Activated CD4-positive, alpha-beta T cell treated with anti-CD3 and anti-CD28 coated beads for 36 hours (primary cell): ENCODE measurements at places on chromosomes 7 and 10. TPM values are rescaled to one million over a fixed set of nuclear protein-coding genes. Genes with fewer than 3 reads are reported as not detected.

DNA sequence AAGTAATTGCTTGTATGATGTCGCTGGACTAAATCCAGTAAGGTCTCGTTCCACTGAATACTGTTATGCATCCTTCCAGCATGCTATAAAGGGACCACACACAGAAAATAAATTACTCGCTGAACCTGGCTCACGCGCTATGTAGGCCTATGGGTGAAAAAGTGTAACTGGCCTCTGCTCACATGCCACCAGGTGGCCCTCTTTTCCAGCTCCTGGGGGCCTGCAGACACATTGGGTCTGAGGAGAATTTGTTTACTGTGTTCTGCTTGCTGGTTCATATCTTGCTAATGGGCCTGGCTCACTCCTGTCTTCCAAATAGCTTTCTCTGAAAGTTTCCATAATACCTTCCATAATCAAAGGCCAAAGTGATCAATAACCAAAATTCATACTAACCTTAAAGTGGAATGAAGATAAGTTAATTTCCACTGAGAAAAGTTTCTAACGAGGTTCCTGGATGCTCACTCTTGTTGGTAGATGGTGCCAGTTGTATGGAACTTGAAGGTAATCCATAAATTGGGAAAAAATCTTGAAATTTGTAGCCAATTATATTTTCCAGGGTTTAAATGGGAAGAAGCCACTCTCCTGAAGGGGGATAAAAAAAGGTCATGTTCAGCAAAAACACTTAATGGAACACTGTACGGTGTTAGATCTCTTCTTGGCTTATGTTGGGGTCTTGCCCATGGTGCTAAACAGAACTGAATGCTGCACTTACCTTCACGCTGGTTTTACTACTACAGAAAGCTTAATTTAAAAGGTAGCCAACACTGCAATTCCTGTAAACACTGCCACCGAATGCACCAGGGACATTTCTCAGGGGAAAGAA, 27.0 kb upstream of the ZPBP start:
- peak; percentile 66 for DNase-seq

DNA sequence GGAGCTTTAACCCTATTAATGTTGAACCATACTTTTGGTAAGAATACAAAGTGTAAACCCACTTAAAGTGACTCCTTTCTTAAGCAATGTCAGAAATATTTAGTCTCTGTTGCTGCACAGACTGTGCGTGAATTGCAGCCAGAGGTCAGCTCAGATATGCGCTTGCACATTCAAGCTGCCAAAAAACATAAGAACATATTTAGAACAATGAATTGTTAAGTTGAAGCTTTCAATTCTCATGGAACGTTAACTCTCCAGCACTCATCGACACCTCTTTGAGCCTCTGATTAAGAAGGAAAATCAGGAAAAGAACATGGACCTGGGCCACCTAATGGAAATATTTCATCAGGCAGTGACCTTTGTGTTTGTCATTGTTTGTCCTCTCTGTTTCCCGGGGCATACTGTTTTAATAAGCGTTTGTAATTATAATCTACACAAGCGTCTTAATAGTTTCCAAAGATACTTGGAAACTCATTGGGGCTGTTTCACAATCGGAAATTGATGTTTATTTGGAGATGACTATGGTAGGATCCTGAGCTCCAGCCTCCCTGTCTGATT, 193.0 kb upstream of the CELF2 start:
- DNase-seq, result no peak

- DNase-seq, result no peak
Measured at GRCh38 chr10:86673827-86674581, 5.7 kb downstream of the LDB3 start.

The STOX1 gene
- total RNA-seq, result 0.87 TPM
